ENCODE measurements at places on chromosomes 1 and 21.
A peak's percentile ranks its signal among the peaks of the same experiment; 100 is the strongest.

GRCh38 chr1:208741296-208741695 lies 497.1 kb upstream of the PLXNA2 start:
- DNase-seq, result no peak

- no peak for DNase-seq
Observed at GRCh38 chr1:155131856-155132255, 3.8 kb upstream of the SLC50A1 start.

- no peak for DNase-seq
Observed at GRCh38 chr1:83844546-83844945, 154.4 kb downstream of the TTLL7 start.

DNA sequence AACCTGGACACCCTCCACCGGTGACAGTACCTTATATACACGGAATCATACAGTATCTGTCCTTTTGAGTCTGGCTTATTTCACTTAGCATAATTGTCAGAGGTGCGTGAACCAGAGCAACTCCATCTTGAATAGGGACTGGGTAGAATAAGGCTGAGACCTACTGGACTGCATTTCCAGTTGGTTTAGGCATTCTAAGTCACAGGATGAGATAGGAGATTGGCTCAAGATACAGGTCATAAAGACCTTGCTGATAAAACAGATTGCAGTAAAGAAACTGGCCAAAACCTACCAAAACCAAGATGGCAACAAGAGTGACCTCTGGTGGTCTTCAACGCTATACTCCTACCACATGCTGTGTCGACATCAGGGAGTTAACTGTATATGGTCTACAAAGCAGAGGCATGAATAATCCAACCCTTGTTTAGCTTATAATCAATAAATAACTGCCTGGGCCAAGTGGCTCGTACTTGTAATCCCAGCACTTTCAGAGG lies 1.4 kb upstream of the FDPS start:
- no peak for DNase-seq

- no peak for DNase-seq
Observed at GRCh38 chr21:15293240-15293639, 228.4 kb upstream of the NRIP1 start.

GRCh38 chr1:41396084-41396483 lies 34.9 kb downstream of the FOXO6 start:
- DNase-seq, result no peak

DNA sequence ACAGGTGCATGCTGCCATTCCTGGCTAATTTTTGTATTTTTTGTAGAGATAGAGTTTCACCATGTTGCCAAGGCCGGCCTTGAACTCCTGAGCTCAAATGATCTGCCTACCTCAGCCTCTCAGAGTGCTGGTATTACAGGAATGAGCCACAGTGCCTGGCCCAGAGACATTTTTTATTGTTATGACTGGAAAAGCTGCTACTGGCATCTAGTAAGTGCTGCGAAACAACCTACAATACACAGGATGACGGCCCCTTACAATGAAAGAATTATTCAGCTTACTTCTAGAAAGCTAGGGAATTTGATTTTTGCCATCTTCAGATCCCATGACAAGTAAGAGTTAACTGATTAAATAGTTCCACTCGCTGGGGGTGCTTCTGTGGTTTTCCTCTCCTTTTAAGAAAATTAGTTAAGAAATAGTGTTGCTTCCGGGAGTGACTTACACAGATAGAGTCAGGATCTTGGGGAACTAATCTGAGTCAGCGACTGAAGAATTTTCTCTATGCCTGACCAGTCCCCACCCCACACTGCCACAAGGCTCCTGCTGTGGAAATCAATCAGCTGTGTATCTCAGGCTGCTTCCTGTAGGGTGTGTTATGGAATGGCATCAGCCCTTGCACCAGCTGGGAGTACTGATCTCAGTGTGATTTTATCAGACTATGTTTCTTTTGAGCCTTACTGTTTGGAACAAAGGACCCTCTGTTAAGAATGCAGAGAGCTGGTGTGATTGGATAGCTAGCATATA lies 93.0 kb upstream of the BMP8A start:
- no peak for DNase-seq

DNA sequence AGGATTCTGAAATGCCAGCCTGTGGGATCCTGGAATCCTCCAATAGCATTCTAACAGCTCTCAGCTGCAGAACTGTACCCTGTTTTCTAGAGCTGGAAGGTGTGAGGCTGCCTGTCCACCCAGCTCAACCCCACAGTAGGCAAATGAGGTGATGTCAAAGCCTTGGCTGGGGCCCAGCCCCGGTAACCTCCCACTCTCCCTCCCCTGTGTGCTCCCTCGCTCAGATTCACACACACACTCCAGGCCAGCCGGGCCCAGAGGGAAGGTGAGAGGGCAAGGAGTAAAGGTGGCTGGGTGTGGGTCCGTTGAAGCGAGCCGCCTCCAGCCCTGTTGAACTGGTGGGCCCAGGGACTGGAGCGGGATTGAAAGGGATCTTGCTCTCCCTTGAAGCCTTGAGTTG lies at the start of gene BSND:
Gene BSND, plus strand, starts transcription at position 257 of the 400 bp plus-strand sequence. CDS start 254 bp downstream, outside the sequence.
- DNase-seq, result no peak

DNA sequence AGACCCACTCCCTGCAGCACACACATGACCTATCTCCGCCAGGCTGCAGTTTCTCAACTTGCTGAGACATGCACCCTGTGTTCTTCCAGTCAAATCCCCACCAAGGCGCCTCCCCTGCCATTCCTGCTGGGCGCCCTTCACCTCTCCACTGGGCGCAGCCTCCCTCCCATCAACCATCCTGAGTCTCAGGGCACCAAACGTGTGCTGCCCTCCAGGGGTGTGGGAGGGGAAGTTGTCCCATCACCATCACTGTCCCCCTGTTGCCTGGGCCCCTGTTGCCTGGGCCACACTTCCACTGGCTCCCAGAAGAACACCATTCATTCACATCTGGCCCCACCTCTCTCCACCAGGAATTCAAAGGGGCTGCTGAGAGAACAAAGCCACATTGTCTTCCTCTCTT lies 44.9 kb upstream of the EFHD2 start:
- no peak for DNase-seq

GRCh38 chr1:158771950-158772866 lies at the start of gene OR6N1:
OR6N1 (minus strand) TSS chr1:158772195; CDS start chr1:158766682, 5,513 bp downstream.
- no peak for DNase-seq

DNA sequence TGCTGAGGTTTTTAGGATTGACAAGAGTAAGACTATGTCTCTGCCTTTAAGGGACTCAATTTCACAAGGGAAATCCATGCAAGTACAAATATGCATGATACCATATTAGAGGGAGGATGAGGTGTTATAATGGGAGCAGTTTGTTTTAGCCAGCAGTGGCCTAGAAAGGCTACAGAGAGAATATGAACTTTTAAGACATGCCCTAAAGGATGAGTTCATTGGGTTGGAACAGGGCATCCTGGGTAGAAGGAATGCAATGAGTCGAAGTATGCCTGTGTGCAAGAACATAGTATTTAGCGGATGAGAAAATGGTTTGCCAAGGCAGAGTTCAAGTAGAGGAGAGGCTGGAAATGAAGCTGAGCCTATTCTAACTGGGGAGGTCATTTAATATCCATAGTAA lies 32.6 kb upstream of the LEPR start:
- no peak for DNase-seq

DNA sequence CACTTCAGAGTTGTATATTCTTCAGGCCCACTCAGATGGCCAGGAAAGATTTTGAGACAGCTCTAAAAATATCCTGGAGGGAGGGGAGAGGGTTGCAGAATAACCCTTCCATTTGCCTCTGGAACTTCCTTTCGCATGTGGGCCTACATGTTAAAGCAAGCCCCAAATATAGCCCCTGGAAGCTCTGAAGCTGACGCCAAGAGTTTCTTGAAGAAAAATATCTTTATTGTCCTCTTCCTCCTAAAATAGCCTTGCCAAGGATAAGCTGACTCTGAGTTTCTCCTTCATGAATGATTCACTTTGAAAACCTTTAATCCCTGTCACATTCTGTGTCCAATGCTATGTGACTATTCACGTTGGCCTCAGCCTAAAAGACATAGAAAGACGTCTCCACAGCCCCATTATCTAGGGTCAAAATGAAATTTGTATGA lies 6.4 kb downstream of the C1orf116 start:
- DNase-seq, result no peak

DNA sequence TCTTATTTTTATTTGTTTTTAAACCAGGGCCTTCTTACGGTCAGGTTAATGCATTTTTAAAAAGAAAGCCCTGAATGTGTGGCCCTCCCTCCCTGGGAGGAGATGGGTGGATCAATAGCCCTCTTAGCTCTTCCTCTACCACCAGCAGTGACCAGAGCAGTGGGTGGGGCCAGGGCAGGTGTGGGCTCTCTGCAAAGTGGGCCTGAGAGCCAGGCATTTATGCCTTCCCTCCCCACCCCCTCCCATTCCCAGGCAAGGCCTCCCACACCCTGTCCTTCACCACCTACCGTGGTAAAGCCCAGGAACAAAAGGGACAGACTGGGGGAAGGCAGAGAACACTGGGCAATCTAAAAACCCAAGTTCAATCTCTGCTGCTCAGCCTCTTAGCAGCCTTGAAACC lies 63.9 kb downstream of the SSBP3 start:
- no peak for DNase-seq

DNA sequence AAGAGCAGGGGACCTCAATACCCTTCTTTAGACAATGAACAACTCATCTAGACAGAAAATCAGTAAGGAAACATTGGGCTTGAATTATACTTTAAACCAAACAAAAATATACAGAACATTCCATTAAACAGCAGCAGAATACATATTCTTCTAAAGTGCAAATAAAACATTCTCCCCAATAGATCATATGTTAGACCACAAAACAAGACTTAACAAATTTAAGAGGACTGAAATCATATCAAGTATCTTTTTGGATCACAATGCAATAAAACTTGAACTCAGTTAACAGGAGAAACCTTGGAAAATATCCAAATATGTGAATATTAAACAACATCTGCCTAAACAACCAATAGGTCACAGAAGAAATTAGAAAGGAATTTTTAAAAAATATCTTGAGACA lies 47.7 kb upstream of the HP1BP3 start:
- no peak for DNase-seq

- DNase-seq, result no peak
Observed at GRCh38 chr1:65235867-65236805, 73.2 kb upstream of the DNAJC6 start.

DNA sequence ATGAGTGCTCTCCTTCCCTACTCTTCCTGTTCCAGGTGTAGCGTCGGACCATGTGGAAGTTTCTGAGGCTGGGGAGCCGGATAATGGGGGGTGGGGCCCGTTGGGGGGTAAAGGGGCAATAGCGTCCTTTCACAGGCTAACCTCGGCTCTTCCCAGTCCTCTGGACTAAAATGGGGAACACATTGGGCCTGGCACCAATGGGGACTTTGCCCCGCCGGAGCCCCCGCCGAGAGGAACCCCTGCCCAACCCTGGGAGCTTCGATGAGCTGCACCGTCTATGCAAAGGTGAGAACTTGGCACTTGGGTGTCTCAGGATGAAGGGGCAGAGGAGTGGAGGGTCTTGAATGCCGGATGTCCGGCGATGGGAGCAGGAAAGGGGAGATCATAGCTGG lies 456 bp downstream of the TOMM40L start:
- DNase-seq, result no peak

DNA sequence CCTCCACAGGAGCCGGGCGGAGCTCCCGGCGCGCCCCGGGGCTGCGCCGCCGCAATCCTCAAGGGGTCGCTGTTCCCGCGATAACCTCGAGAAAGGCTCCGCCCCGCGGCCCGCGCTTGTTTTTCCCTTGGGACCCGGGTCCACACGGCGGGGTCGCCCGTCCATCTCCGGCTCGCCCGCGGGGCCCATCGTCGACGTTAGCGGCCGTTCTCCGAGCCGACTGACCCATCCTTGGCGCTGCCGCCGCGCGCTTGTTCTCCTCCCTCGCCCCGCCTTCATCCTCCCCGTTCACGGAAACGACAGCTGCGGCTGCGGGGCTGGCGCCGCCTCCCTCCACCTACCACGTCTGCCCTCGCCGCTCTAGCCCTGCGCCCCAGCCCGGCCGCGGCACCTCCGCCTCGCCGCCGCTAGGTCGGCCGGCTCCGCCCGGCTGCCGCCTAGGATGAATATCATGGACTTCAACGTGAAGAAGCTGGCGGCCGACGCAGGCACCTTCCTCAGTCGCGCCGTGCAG lies at the start of gene SH3GLB1:
Gene SH3GLB1, plus strand, starts transcription at position 119 of the 514 bp plus-strand sequence. Its CDS starts 324 bp downstream, at position 443.
- peak; percentile 93 for DNase-seq

GRCh38 chr1:67441739-67442281 lies 11.6 kb upstream of the SERBP1 start:
- no peak for DNase-seq

DNA sequence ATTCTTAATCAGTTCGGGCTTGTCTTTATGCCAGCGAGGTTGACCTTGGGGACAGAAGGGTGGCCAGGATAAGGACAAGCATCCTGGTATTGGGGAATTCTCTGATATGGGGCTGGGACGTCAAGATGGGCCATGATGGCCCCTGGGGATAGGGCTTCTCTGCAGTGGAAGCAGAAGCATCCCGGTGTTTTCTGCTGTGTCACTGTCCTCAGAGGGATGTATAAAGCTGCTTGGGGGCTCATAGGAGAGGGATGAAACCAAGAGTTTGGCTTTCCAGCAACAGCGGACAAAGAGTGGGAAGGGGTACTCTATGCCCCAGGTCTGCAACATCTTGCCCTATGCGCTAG lies 1.4 kb upstream of the ATP1B1 start:
- DNase-seq, result no peak

DNA sequence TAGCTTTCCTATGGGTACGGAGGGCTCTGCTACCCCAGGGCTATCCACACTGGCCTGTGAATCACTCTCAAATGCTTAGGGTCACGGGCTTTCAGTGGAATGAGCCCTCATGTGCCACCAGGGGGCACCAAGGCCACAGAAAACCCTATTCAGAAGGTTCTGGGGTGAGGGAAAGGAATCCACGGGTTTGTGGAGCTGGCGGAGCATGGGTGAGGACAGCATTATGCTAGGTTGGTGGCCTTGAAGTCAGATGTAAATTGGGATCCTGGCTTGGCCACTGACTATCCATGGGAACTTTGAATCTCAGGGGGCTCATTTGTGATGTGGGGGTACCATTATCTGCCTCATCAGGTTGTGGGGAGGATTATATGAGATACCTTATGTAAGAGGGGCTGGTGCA lies 5.1 kb upstream of the LAMTOR5 start:
- DNase-seq, result peak; percentile 69

DNA sequence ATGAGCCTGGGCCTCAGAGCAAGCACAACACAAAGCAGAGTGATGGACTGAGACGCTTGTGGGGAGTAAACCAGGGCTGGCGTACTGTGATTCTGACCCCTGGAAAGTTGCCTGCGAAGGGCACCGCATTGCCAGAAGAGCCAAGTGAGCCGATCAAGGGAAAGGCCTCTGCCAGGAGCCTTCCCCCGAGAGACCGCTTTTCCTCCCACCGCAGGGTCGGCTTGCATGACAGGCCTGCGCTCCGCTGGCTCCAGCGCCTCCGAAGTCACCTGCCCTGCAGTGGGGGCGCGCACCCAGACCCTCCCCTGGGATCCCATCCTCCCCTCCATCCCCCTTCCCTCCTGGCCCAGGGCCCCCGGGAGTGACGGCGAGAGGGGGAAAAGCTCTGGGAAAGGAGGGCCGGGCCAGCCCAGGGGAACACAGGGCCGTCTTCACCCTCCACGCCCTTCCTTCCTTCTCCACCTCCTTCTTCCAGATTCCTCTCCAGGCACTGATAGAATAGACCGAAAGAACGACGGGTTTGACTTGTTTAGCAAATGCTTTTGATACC lies 165.0 kb downstream of the TRIM33 start:
- DNase-seq, result peak; percentile 61

- DNase-seq, result no peak
Observed at GRCh38 chr1:115239426-115239825, 98.6 kb downstream of the NGF start.

GRCh38 chr1:84181350-84182005 lies 37.4 kb downstream of the PRKACB start:
- no peak for DNase-seq

All from right lobe of liver (tissue), 6 donors.